ENCODE measurements at places on chromosomes 2 and 18.

DNA sequence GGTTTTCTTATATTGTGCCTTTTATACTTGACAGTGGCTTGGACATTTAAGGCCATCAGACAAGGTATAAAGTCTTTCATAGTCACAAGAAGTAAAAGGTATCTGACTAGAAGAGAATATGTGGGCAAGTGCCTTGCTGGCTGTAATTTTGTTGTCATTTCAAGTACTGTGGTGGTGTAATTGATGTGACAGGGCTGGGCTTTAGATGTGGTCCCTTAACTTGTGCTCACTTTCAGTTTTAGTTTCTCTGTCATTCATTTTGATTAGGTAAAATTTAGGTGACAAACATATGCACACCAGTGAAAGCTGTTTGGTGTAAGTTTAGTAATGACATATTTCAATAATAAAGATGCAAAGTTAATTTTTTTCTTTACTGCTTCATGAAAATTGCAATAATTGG lies 31.2 kb upstream of the TBR1 start:
- no peak for DNase-seq

DNA sequence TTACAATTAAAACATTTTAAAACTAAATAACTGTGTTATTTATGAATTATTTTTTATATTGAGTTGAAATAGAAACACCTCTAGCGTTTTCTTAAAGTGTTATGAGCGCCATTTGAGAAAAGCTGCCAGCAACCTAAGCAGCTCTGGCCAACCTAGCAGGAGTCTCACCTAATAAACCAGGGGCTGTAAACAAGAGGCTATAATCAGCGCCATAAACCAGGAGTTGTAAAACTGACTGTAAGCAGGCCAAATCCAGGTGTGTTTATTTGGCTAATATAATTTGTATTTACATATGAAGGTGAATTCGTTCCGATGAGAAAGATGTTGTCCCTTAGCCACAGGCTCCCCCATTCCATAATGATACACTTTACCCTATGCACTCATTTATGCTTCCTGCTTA lies 34.7 kb downstream of the LRRTM1 start:
- DNase-seq = no peak

DNA sequence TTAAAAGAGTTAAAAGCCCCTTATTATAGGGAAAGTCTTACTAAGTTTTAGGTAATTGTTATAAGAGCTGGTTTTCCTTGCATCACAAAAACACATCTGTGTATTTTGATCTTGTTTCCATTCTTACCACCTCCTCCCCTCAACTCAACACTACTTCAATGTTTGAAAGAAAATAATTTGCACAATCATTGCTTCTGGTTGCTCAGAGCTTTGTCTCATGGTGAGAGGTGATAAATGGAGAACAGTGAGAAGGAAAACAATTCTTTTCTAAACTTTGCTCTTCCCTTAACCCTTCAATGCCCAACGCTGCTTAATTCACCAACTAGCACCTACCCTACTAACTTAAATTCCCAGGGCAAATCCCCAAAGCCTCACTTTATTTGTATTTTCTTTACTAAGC lies 268.1 kb upstream of the LINC00305 start:
- no peak for DNase-seq

DNA sequence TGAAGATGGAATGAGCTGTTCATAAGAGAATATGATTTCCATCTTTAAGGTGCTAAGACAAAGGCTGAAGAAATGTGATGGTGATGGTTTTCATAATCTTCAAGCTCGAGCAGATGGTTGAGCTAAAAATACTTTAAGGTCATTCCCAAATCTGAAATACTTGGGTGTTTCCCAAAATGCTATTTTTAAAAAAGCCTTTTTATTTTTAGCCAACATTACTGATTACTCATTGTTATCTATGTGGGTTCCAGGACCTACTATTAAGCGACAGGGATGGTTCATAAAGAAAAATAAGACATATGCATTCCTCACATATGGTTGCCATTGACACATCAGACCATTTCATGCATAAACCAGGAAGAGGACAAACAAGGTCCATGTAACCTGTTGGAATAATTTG lies 298.5 kb downstream of the PLCL1 start:
- no peak for DNase-seq

DNA sequence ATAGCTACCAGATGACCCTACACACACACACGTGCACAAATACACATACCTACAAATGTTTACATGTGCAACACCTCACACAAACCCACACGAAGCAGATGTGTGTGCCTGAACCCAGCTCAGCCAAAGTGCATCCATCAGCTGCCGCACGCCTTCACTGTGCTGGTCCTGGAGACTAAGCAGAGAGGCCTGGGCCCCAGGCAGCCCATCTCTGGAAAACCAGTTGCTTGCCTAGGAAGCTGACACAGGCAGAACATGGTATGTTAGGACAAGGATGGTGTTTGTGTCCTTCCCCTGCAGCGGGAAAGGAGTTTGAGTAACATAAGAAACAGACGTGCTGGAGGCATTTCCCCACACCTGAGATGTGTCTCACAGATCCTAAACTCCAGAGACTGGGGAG lies 86.7 kb downstream of the SEPTIN10 start:
- DNase-seq = no peak

DNA sequence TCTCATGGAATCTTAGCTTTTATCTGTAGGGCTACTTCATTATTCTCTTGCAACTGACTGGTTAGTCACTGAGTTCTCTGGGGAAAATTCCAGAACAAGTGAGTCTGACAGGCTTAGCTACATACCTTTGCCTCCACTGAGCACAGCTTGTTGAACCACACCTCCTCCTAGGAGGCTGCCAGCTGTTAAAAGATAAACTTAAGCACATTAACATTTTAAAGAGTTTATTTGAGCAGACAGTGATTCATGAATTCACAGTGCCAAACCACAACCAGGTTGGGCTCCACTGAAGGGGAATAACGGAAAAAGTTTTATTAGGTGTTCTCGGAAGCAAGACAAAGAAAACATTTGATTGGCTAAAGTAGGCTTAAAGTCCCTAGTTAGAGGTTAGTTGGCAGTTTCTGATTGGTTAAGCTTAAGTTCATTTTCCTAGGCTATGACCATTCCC lies 12.5 kb upstream of the SLC38A11 start:
- DNase-seq = no peak

DNA sequence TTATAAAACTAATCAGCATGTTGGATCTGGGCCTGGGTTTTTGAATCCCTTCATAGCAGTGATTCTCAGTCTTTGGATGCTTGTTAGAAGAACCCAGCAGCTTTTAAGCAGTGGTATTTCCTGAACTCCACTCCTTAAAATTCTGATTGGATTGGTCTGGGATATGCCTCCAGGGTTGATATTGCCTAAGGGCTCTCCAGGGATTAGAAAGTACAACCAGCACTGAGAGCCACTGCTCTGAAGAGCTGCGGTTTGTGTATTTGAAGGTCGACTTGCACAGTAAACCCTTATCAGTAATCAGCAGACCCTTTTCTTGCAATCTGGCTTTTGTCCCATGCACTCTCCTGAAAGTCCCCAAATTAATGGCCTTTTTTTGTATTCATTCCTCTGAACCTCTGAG lies 17.0 kb upstream of the RBMS1 start:
- no peak for DNase-seq

- DNase-seq = no peak
Measured at GRCh38 chr2:73907840-73908452, 15.1 kb downstream of the ACTG2 start.

All from central memory CD8-positive, alpha-beta T cell (primary cell).